T-helper 2 cell treated with Interferon-gamma antibody and Interleukin-4, amounts not matched to agents 5 μg/mL and 100 μg/mL, for 36 hours (primary cell): ENCODE measurements at places on chromosomes 5 and 9.

DNA sequence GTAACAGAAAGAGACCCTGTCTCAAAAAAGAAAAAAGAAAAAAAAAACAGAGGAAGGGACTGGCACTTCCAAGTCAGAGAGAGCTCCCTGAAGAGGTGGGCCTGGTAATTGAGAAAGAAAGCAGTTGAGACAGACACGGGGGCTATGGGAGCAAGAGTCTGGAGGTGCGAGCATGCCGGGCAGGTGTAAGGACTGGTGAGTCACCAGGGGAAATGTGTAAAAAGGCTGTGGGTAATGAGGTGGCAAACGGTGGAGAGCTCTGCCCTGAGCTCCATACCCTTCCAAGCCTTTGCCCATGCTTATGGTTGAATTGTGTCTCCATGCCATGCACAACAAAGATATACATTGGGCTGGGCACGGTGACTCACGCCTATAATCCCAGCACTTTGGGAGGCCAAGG, 18.0 kb upstream of the JADE2 start:
- no peak for DNase-seq

DNA sequence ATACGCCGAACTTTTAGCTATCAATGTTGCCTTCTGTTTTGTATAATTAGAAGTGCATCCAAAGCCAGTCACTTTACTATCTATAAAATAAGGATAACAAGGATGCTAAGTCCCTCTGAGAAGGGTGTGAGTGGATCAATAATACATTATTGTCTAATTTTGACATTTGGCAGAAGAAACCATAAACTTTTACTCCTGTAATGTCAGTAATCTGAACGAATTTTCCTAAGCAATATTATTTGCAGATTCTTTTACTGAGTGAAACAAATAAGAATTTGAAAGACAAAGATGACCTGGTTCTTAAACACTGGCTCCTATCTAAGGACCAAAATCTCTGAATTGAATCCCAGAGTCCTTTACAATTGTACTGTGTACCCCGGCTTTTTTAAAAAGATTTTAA, 126.6 kb upstream of the TMEM161B start:
- no peak for DNase-seq

- DNase-seq = no peak
Observed at GRCh38 chr9:38263532-38263931, 129.0 kb upstream of the ALDH1B1 start.

DNA sequence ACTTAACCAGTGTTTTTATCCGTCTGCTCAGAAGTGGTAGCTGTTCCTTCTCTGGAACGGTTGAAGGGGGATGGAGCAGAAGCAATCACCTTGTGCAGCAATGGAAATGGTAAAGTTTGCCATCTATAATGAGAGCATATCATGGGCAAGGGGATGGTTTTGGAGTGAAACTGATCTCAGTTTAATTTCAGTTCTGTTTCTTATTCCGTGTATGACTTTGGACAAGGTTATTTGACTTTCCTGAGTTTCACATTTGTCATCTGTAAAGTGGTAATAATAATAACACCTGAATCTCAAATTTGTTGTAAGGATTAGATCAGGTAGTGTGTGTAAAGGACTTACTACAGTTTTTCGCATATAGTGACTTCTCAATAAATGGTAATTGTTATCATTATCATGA, 106.1 kb downstream of the PCSK1 start:
- DNase-seq = no peak

DNA sequence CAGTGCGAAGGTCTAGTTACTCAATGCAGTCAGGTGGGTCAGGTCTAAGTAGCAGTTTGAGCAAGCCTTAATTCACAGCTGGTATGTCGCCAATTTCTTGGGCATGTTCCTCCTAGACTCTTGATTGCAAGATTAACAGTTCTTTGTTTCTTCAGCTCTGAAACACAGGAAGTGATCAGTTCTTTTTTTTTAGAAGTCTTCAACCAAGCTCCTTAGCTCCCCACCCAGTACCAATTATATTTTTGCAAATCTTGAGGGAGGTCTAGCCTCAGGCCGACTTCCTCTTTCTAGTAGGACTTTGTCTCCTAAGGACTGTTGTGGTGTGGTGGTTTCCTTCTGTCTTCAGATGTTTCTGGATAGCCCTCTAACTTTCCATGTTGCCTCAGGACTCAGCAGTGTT, 2054.2 kb downstream of the MAT2B start:
- DNase-seq = no peak

DNA sequence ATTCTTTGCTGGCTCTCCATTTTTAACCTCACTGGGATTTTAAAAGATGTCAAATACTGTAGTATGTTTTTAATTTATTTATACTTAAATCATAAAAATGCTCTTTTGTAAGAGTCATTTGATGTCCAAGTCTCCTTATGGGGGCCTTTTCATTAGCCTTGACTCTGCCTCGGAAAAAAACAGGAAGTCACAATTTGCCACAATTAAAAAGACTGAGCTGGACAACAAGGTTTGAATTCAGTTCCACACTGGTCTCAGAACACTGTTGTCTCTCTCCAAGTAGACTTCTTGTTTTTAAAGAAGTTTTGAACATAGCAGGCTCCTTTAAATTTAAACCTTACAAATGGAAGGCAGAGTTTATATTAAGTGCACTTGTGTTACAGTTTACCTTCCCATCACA, 444.2 kb downstream of the ACTL7B start:
- DNase-seq = no peak

- DNase-seq = no peak
Observed at GRCh38 chr9:112750764-112751055, 150 bp downstream of the SNX30 start.

GRCh38 chr9:38183994-38184568, 115.1 kb upstream of the SHB start:
- DNase-seq = no peak

- DNase-seq = no peak
Observed at GRCh38 chr9:4058931-4059330, 240.9 kb downstream of the GLIS3 start.
